ENCODE measurements at places on chromosomes 5 and 9. TPM values are rescaled to one million over a fixed set of nuclear protein-coding genes. Genes with fewer than 3 reads are reported as not detected.

Gene CCDC112
- total RNA-seq: 3.8 TPM

Gene SLC25A2
- total RNA-seq: 1.6 TPM

Gene FOXD4L4
- 0.27 TPM for total RNA-seq

Gene STK32A
- 13.0 TPM for total RNA-seq

Gene RANBP6
- 23.4 TPM for total RNA-seq

DNA sequence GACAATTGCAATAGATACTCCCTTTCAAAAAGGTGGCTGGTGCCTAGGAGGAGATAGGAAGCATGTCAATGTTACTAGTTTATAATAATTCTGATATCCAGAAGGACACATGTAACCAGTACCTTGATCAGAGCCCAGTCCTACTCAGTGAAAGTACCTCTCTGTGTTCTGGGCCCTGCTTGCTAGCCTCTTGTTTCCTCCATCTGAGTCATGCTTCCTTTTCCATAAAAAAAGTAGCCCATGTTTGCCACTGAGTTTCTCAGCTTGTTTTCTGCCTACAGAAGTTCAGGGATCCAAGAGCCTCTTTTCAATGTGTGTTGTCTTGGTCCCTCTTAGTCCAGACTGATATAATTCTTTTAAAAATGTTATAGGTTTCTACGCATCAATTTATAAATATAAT lies 149.0 kb downstream of the SSBP2 start:
- DNase-seq: no peak

- DNase-seq: no peak
Measured at GRCh38 chr5:68960961-68961360, 132.9 kb upstream of the SLC30A5 start.

GRCh38 chr5:116497631-116498030 lies 77.0 kb downstream of the SEMA6A start:
- no peak for DNase-seq

- DNase-seq: no peak
Measured at GRCh38 chr5:53378590-53379247, 101.7 kb upstream of the FST start.

DNA sequence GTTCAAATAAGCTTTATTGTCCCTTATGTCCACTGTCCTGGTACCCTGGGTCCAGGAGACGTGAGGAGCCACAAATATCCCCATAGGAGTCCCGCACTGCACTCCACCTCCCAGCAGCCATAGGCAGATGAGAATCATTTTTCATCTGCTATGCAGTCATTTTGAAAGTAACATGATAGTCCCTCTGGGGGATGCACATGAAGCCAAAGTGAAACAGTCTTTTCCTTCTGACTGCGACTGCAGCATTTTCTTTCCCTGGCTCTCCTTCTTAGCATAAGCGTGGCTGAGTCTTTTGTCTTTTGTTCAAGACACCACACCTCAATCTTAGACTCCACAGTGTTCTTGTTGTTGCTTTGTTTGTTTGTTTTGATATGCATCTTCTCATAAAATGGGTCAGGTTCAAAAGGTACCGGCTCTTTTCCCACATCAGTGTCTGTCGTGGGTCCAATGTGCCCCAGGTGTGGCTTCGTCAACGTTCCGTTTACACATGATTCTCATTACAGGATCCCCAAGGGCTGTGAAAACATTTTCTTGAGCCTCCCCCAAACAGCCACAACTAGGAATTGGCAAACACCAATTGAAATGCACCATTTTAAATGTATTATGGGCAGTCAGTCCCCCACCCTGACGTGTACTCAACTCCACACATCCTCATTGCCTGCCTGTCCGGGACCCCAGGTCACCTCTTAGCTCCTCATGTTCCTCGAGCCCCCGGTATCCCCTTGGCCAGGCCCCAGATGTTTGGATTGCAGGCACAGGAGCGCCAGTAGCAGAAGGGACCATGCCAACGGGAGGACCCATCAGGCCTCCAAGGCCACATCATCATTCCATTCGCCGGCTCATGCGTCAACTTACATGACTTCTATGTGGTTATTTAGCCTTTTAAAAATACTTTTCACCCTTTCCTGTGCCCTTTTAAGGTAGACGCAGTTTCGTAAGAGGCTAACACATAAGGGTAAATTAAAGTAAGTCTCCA lies 237.8 kb upstream of the DAPK1 start:
- no peak for DNase-seq

DNA sequence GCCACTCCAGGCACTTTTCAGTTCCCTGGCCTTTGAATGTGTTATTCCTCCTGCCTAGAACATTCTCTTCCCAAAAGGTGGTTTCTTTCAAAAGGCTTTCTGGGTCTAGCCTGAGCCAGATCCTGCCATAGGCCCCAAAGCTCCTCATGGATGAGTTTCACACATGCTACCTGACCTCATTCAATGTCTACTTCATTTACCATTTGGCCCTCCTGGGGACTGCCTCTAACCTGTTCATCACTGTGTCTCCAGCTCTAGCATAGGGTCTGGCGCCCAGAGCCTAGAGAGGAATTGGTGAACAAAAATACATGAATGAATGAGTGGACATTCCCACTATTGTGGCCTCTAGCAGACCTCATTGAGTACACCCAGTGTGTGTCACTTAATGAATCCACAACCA lies 5.4 kb upstream of the P4HA2 start:
- DNase-seq: no peak

DNA sequence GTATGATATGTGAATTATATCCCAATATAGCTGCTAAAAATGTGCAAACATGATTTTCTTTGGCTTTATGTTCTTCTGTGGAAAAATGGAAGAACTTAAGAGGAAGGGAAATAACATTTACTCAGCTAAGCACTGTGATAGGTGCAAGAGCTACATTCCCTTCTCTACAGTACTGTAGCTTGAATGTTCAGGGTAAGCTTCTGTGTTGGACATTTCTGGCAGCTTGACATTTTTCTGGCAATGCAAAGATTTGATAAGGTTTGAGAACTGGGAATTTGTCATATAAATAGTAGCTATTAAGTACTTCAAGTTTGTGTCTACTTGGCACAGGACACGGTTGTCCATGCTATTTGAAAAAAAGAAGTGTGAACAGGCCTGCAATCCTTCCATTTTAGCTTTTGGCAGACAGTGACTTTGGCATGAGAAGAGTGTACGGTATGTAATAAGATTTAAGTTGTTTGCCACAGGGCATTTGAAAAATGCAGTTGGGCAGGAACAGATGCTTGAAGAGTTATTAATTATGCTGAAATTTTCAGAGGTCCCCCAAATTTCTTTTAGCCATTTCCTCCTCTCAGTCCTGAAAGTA lies 77.6 kb downstream of the KIF4B start:
- DNase-seq: no peak

- DNase-seq: no peak
Measured at GRCh38 chr9:112315331-112316257, 17.8 kb downstream of the PTBP3 start.

GRCh38 chr5:151058891-151059489 lies 21.8 kb downstream of the TNIP1 start:
- DNase-seq: peak; percentile 92

DNA sequence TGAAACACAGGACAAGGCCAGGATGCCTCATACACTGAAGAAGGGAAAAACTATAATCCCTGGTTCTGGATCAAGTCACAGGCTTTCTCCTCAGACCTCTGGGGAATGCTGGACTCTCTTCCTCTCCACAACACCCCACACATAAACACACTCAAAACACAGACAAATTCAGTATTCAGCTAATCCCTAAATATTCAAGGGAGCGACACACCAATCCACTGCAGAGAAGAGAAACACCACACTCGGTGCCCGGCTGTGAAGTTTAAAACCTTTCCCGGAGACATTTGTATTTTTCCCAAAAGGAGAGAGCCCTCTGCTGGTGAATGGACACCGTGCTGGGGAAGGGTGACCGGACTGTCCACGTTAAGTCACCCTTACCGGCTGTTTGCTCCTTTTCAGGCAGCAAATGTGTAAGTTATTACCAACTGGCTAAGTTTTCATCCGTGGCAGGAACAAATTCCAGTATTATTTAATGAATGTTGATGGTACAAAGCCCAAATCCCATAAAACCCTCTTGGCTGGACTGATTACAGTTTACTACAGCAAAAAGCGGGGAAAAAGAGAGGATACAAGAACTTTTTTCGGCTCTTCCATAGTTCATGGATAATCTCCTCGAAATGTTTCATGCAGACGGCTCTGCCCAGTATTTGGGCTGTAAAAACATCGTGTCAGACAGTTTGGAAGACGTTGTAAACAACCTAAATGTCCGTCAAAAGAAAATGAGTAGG lies 130.9 kb upstream of the SLC30A5 start:
- DNase-seq: peak; percentile 72

All from thyroid gland (tissue), 4 donors.